ENCODE measurements at places on chromosomes 2 and 18.

DNA sequence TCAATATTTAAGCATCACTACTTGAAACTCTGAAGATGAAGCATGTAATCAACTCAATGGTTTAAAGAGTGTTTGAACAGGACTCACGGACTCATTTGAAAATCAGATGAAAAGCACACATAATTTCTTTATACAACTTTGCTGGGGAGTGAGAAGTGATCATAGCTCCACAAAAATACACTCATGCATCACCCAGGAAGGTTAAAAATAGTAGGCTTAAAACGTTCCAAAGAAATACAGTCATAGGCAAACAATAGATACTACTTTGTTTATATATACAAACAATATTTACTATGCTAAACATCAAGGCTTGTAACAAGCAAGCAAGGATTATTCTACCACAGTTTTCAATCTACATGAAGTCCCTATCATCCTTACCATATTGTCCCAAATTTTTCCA lies 11.6 kb downstream of the HNRNPLL start:
- no peak for DNase-seq

GRCh38 chr2:105570326-105570725 lies 171.5 kb upstream of the FHL2 start:
- DNase-seq, result no peak

DNA sequence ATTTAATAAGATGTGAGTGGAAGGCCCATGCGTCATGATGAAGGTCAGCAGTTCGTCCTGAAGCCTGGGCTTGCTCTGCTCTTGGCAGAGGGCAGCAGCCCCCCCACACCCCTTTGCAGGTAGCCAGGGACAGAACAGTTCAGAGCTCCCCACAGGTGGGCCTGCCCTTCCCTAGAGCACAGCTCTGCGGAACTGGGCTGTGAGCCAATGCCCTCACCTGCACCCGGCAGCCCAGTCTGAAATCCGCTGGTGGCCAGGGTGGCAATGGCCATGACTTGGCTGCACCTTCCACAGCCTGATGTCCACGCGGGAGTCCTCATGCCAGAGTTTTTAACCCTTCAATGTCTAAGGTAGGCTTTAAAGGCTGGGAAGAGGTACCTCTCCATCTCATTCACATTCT lies 136.7 kb downstream of the ACKR3 start:
- no peak for DNase-seq

GRCh38 chr2:97695744-97696143 lies 17.6 kb upstream of the ZAP70 start:
- no peak for DNase-seq

DNA sequence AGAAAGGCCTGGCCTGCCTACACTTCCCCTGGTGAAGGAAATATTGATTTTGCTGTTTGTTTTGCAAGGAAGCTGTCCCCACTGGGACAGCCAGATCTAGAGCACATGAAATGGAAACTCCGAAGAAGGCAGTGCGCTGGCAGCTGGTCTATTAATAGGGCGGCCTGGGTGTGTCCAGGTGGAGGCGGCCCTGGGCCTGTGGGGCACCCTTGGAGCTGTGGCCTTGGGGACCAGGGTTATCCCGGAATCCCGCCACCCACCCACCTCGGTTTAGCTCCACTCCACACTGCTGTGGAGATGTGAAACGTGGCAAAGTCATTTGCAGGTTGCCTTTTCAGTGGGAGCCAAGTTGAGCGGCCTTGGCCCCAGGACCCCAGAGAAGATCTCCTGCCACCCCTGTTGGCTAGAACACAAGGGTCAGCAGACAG lies 204.3 kb downstream of the KLHL29 start:
- no peak for DNase-seq

DNA sequence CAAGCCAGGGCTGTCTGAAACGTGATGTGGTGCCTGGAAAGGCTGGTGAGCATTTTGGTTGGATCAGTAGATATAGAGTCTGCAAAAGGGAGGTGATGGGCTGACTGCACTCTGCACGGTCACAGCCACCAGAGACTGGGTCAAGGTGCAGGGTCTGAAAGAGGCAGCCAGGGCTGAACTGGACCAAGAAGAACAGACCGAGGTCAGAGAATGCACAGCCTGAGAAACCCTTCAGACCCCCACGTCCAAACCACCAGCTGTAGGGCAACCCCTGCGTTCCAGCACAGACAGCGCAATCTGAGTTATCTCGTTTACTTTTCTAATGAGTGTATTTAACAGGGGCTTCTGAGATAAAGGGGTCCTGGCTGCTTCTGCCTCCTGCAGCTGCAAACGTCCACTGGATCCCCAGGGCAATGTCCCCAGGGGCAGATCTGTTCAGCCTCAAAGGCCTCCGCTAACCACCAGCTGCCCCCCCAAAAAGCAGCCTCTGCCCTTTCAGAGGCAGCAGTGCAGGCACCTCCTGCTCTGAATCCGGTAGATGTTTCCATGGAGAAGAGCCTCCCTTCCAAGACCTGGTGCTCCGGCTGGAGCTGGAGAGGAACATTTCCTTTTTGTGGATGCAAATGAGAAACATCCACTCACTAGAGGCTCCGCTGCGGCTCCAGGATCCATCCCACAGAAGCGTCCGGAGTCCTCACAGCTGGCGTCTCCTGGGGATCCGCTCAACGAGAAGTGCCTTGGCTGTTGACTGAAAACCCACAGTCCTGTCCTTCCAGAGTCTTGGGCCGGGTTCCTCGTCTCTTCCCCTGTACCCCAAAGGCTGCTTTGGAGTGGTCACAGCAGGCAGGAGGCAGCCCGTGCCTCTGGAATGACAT lies 970 bp upstream of the KCNG2 start:
- DNase-seq, result no peak
